ENCODE measurements at places on chromosomes 7 and 10.

DNA sequence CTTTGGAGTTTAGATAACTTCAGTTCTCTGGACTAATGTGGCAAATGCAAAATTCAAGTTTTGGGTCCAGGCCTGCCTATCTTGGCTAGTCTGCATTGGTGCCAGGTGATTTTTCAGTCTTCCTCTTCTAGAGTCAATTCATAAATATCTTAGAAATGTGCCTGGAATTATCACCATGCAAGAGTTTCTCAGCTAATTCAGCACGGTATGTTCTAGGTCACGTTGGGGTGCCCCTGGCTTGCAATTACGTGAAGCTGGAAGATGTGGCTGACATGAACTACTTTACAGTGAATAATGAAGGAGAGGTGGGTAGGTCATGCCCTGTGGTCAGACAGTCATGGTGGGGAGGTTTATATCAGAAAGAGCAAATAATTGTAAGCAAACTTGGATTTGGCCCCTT lies 25.0 kb downstream of the ZDHHC6 start:
- DNase-seq, result no peak

GRCh38 chr10:53006663-53007526 lies 234.3 kb upstream of the MBL2 start:
- DNase-seq, result no peak

GRCh38 chr7:92982928-92983327 lies 134.9 kb downstream of the SAMD9 start:
- DNase-seq, result no peak

DNA sequence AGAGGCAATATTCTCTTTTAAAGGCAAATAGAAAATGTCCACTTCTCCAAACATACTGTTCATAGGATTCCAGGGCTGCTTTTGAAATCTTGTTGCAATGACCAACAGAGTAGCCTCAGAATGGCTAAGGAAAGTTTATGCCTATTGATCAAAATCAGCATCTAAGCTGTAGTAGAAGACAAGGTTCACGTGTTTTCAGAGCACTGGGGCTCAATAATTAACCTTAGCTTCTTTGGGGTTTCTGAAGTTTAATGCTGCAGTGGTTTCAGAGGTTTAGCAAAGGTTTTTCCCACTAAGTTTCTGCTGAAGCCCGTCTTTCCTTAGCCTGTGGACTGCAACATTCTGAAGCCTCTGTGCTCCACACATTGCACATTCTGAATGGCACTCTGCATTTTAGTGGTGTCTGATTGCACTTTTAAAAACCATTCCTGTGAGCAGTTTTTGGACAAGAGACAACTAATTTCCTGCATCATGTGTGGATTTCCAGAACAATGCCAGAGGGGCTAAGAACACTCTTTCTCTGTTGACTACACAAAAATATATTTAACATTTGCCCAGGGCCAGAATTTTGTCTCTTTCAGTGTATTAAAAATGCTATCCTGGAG lies 342.5 kb downstream of the PTEN start:
- no peak for DNase-seq

DNA sequence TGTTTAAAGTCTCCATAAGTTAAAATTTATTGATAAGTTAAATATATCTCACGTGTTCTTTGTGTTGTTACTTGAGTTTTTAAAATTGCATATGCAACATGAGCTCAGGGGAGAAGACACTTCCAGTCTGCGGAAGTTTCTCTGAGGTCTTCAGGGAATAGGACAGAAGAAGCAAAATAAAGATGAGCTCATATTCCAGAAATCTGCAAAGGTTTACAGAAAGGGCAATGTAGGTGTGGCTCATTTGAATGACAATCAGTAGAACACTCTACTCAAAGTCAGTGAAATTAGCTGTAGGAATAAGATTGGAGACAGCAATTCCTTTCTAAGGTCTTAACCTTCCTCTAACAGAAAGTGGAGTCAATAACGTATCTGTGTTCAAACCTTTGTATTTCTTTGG lies 53.7 kb downstream of the CACNA2D1 start:
- DNase-seq, result no peak

DNA sequence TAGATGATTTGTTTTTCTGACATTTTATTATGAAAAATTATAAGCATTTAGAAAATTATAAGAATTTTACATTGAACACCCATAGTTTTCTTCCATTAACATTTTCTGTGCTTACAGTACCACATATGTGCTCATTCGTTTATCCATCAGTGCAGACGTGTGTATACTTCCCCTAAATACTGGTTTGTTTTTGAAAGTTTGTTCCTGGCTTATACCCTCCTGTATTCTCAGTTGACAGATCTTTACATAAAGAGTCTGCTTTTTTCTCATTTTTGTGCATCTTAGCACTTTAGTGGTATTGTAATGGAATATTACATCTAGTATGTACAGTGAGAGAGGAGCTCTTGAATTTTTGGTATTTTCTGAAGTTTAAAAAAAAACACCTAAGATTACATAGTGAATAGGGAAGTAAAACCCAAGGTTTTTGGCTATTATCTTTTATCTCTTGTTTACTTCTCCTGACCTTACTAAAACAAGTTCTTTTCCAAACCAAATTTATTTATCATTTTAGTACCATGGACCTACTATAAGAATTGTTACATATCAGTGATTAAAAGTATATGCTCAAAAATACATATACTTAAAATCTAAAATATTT lies 8.1 kb downstream of the DLD start:
- no peak for DNase-seq

DNA sequence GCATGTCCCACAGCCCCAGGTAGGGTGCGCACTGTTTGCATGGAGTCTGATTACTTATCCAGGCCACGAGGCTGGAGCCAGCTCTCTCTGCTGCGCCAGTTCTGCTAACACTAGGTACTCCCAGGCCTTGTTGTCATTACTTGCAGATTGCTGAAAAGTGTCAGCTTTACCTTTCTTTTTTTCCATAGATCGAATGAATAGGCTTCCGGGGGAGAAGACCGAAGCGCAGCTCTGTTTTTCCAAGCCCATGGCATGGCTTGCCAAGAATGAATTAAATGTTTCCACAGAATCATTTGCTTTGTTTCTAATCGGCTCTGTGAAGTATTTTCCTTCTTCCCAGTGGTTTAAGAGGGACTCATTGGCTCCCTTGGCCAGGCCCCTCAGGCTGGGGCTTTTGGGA lies 285.8 kb downstream of the BMPER start:
- peak; percentile 70 for DNase-seq

DNA sequence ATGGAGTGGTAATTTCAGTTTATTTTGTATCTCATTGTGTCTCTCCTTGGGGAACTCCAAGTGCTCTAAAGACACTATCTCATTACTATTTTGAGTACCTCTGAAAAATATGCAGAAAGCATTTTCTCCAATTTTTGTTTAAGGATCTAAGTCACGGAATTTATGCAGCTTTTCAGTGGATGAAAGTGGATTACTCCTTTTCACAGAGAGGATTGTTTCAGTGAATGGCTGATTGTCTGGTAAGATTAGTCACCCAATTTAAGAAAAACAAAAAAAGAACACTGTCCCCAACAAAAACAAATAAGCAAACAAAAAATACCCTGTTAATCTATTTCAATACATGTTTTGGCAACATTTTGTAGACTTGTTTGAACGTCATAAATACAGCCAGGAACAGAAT lies 338.3 kb upstream of the TEX47 start:
- DNase-seq, result no peak

- DNase-seq, result no peak
These were observed 220.1 kb downstream of the TNS3 start for GRCh38 chr7:47361746-47362215.

DNA sequence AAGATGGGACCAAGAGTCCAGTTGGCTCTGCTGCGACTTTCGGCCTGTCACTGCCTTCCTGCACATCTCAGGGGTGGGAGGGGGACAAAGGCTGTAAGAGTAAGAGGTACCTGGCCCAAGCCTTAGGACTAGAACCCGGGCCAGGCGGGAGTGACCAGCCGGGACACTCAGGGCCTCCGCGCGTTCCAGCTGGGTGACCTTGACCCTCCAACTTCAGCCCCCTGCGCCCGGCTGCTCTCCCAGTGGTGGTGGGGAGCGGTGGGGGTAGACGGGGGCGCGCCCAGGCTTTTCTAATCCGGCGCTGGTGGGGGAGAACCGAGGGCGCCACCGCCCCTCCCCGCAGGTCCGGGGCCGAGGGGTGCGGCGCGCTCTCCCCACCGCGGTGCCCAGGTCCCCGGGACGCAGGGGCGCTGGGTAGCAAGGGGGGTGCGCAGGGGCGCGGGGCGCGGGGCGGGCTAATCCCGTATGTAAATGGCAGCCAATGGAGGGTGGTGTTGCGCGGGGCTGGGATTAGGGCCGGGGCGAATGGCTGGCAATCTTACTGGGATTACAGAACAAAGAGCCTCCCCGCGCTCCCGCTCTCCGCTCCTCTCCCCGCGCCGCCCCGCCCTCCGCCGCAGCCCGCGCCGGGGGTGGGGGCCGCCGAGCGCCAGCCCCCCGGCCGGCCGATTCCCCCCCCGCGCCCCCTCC lies at the start of gene GTF2IRD1:
Gene GTF2IRD1, plus strand, starts transcription at position 585 of the 690 bp plus-strand sequence. CDS start 54,175 bp downstream, outside the sequence.
- peak; percentile 78 for DNase-seq

- no peak for DNase-seq
These were observed 147.1 kb downstream of the MPP7 start for GRCh38 chr10:28155726-28156125.

DNA sequence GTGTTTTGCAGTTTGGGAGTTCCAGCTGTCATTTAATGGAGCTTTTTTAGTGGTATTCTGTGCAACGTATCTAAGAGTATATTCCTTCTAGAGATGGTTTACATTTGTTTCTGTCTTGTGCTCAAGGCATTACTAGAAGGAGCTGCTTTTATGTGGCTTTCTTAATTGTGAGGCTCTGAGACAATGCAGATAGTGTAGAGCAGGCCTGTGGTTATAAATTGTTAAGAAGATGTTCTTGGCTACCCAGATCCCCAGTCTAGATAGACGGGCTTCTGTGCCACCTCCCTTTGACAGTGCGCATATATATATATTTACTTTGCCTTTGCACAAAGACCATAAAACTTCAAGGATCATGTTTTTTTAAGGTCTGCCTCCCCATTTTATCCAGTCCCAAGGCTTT lies 160.8 kb upstream of the PODXL start:
- DNase-seq, result no peak

DNA sequence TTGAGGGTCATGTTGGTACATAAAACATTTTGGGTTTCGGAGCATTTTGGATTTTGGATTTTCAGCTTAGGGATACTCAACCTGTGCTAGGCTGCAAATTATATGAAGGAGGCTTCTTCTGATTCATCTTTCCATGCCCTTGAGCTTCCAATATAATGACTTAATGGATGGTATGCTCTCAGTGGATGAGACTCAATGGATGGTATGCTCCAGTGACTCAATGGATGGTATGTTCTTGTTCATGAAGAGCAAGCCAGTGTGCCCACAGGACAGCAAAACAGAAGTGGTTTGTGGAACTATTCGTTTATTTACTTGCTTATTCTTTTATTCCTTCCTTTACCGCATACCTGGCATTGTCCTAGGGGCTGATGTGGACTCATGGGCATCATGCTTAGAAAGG lies 969.6 kb downstream of the LRMDA start:
- no peak for DNase-seq

- no peak for DNase-seq
These were observed 620 bp downstream of the BET1 start for GRCh38 chr7:94003446-94004023.

DNA sequence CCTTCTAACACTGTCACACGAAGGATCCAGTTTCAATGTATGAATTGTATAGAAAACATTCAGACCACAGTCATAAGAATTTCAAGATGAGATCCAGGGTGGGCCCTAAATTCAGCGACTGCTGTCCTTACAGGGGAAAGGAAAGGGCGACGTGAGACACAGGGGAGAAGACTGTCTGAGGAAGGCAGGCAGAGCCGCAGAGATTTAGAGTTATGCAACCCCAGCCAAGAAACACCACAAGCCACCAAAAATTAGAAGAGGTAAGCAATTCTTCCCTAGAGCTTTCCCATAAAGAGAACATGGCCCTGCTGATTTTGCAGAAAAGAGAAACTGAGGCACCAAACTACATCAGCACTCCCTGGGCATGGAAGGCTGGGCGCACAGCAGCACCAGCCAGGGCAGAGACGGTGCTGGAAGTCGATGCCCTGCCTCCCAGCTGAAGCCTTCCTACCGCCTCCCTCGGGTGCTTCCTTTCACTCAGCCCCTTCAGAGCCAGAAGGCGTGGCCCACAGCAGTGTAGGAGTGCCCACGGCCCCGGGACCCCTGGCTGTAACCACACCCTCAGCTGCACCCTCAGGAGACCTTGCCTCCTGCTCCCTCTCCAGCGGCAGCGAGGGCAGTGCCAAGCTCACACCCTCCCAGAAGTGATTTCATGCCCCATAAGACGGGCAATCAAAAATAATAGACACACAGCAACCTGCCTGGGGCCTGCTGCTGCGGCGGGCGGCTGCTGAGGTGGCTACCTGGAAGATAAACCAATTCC lies 81.0 kb upstream of the LRRC4 start:
- no peak for DNase-seq

DNA sequence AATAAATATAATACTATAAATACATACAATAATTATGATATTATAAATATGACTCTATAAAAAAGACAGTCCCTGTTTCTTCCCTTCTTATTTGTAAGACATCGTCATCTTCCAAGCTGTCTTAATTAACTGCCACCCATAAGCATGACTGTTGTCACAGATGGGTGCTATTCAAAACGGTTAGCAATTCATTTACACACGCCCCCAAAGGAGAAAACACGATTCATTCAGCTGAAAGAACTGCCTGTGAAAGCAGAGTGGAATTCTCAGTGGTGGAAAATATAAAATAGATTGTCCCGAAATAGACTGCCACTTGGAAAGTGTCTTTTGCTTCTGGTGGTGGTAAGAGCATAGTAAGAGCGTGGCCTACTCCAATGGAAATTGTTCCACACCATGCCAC lies 48.9 kb upstream of the ELMO1 start:
- DNase-seq, result no peak

DNA sequence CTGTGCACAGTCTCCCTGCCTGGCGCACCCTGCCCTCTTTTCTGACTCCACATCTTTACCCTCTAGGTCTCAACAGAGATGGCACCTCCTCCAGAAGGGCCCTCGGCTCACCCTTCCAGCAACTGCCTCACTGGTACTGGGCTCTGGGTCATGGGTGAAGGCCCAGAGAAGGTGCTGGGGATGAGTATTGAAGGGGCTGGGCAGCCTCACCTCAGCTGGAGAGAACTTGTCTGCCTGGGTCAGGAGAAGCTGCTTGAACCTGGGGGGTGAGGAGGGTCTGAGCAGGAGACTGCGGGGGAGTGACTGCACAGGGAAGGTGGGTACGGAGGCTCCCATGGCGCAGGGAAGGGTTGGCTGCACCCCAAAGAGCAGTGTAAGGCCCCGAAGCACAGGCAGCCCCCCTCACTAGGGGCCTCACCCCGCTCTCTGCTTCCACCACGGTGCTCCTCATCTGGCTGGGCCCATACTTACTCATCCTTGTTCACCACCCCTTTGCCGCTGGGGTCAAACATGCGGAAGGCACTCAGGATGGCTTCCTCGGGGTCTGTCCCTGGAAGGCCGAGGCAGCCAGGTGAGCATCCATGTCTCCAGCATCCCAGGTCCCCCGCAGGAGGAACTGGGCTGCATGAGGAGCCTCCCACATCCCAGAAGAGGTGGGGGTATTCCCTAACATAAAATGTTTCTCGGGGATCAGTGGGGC lies 1.7 kb downstream of the MYL7 start:
- DNase-seq, result no peak

- DNase-seq, result no peak
These were observed 143.4 kb upstream of the GLI3 start for GRCh38 chr7:42380401-42380800.

GRCh38 chr7:8923164-8923806 lies 489.9 kb downstream of the NXPH1 start:
- DNase-seq, result no peak
